SJSA1 (cell line): ENCODE measurements at places on chromosomes 4 and X. TPM values are rescaled to one million over a fixed set of nuclear protein-coding genes. Genes with fewer than 3 reads are reported as not detected.

GRCh38 chr4:4868040-4868757 lies 8.7 kb downstream of the MSX1 start:
- no peak for DNase-seq

Gene TACR3
- total RNA-seq, result 0.03 TPM in 1 of 2 replicates, not detected in the other

GRCh38 chr4:113141901-113142346 lies 92.5 kb downstream of the ANK2 start:
- no peak for DNase-seq

DNA sequence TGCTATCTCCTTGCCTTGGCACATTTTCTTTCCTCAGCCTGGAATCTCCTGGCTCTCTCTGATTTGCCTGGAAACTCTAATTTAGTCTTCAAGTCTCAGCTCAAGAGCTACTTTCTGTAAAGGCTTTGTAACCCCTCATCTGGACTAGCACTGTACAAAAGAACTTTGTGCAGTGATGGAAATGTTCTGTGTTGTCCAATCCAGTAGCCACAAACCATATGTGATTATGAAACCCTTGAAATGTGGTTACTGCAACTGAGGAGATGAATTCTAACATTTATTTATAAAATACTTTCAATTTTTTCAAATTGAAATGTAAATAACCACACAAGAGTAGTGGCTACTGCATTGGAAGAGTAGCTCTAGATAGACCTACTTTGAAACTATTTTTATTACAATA lies 66.6 kb upstream of the HS3ST1 start:
- no peak for DNase-seq

GRCh38 chr4:75306506-75306905 lies 207.7 kb downstream of the RCHY1 start:
- no peak for DNase-seq

- DNase-seq, result no peak
Observed at GRCh38 chr4:40619600-40619999, 10.1 kb downstream of the RBM47 start.

DNA sequence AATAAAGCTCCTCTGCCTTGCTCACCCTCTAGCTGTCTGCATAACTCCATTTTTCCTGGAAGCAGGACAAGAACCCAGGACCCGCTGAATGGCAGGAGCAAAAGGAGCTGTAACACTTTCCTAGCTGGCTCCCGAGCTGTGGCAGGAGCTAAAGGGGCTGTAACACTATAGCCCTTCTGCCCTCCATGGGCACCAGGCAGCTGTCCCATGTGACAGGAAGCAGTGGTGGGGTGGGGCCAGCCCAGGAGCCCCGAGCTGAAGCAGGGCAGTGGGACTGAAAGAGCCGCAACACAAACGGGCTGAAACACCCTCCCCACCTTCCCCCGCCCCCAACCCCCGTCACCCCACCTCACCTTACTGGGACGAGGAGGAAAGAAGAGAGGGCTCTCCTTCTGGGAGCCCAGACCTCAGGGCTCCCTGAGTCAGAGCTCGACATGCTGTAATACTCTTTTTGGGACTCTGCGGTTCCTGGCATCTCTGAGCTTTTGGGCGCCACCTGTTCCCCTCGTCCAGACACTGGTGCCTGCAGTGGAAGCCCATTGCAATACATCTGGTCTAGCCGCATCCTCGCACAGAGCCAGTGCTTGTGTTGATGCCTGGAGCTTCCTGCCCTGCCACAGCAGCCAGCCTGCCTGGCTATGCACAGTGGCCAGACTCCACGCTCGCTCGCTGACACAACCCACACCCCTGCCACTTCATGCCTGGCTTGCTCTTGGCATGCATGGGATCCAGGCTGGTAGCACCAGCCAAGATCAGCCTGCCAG lies 39.4 kb downstream of the PPM1K start:
- DNase-seq, result no peak

Gene BMPR1B
- total RNA-seq, result 0.03 TPM in 1 of 2 replicates, not detected in the other

DNA sequence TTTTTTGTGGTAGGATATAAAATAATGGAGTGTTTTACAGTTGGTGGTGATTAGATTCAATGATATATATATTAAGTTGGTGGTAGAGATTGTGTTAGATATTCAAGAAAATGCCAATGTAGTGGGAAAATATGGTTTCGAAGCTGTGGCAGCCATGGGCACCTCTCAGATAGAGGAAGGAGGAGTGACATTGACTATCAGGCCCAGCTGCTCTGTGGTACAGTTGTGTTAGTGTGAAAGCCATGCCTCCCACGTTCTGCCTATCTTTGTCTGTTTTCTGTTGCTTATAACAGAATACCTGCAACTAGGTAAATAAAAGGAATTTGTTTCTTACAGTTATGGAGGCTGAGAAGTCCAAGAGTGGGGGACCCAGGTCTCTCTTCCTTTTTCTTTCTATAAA lies 101.9 kb downstream of the ARHGAP10 start:
- DNase-seq, result no peak

- no peak for DNase-seq
Observed at GRCh38 chrX:13654116-13654515, 1.2 kb downstream of the TCEANC start.
